ENCODE measurements at places on chromosomes 12 and 14. TPM values are rescaled to one million over a fixed set of nuclear protein-coding genes. Genes with fewer than 3 reads are reported as not detected.

DNA sequence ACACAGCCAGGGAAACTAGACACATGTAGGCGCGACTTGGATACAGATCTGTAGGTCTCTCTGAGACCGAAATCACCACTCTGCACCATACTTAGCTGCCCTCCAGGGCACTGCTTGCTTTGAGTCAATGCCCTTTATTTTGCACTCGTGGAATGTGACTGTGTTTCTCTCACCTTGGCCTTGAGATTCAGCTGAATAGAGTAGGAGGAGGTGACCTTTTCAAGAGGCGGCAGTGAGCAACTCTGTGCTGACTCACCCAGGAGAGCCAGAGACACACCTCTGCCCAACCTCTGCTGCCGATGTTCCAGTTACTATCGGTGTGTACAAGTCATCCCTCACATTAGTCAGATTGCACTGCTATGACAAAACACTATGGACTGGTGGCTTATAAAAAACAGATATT is 583.4 kb downstream of the VRK1 start:
- no peak for DNase-seq

GRCh38 chr12:99042226-99042625 is 397.1 kb downstream of the APAF1 start:
- DNase-seq = no peak

DNA sequence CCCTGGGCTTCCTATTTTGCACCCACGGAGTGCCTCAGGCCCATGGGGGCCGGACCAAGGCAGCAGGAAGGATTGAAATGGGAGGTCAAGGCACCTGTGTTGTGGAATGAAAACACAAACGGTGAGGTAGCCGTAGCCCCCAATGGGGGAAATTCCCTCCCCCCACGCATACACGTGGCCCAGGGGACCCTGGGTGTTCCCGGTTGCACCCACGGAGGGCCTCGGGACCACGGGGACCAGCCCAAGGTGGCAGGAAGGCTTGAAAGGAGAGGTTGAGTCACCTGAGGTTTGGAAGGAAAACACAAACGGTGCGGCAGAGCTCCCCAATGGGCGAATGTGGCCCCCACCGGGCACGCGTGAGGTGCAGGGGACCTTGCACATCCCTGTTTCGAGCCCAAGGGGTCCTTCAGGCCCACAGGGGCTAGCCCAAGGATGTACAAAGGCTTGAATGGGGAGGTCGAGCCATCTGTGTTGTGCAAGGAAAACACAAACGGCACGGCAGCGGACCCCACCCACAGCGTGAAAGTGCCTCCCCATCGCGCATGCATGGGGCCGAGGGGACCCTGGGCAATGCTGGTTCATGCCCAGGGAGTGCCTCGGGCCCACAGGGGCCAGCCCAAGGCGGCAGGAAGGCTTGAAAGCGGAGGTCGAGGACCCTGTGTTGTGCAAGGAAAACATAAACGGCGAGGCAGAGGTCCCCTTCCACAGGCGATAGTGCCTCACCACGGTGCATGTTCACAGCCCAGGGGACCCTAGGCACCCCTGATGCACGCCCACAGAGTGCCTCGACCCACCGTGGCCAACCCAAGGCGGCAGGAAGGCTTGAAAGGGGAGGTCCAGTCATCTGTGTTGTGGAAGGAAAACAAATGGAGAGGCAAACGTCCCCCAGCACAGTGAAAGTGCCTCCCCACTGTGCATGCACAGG is 376.7 kb downstream of the ALG10 start:
- DNase-seq = peak; percentile 2

- peak; percentile 75 for DNase-seq
Observed at GRCh38 chr14:53955671-53956426, 776 bp downstream of the BMP4 start.

DNA sequence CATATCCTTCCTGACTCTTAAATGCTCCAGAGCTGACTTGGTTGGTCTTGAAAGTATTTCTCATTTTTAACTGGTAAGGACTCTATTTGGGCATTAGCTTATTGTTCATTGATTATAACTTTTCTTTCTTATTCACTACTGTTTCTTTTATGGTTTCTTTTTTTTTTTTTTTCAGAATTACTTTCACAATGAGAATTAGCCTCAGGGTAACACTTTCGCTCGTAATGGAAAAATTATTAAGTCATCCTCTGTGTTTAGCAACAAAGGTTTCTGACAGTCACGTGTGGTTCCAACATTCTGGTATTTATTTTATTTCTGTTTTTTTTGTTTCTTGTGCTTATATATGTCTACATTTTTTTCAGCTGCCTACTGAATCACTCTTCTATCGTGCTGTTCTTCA is 80.0 kb downstream of the METTL25 start:
- DNase-seq = no peak

DNA sequence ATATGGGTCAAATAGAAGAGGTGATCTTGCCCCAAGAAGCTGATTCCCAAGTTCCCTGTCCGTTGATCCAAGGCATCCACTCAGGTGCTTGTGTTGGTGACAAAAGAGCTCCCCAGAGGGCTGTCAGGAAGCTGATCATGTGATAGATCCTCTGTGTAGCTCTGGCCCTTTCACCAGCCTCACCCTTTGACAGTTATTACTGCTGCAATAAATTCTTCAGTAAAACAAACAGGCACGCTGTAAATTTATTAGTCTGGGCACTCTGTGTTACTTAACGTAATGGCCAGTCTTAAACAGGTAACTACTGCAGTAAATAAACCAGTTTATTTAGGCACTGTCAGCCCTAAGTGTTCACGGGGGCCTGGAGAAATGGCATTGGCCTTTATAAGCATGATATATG is 473.9 kb downstream of the BCL11B start:
- no peak for DNase-seq

- DNase-seq = no peak
Observed at GRCh38 chr14:66650491-66650911, 142.6 kb downstream of the GPHN start.

DNA sequence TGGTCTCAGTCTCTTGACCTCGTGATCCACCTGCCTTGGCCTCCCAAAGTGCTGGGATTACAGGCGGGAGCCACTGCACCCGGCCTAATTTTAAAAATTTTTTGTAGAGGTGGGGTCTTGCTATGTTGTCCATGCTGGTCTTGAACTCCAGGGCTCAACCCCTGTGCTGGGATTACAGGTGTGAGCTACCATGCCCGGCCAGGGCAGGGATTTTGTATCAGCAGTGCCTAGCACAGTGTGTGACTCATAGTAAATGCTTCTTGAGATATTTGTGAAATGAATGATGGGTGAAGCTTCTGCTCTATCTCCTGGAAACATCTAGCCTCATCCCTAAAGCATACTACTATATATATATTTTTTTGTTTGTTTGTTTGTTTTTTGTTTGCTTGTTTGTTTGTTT is 36.5 kb downstream of the CCDC63 start:
- DNase-seq = no peak

The TMEM229B gene
- 1.6 TPM for total RNA-seq
